Activated CD4-positive, alpha-beta memory T cell treated with anti-CD3 and anti-CD28 coated beads for 36 hours (primary cell): ENCODE measurements at places on chromosomes 12 and 14.

GRCh38 chr12:31206038-31206670 lies 119.8 kb downstream of the SINHCAF start:
- peaks cover 21% of the 10 kb centered on the region for H3K27me3 ChIP-seq
- H3K4me3 ChIP-seq: no peak overlapping the region
- DNase-seq: no peak

- H3K36me3 ChIP-seq: no peaks in the 10 kb centered on the region
- no peak overlapping the region for H3K4me3 ChIP-seq
- peak overlapping the region; percentile 15 for H3K27ac ChIP-seq
Observed at GRCh38 chr14:97311411-97311810, 514.2 kb downstream of the VRK1 start.

DNA sequence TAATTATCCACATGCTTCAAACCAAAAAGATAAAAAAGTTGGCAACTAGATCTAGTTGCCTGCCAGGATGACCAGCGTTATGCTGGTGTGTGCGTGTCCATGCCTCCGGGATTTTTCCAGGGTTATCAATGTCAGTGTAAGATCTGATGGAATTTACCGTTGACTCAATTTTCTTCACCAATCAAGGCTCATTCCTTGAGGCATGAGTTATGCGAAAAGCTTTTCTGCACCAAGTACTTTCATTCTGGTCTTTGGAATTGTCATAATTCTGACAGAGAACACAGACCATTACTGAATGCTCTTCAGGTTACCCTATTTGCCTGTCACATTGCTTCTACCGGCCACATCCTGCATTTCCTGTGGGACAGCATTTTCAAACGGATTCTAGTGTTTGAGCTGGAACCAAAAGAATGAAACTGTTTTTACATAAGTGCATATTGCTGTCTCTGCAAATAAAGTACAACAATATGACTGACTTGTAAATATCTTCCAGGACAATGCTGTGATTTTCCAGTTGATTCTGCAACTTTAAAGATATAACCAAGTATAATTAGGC lies 91.8 kb downstream of the DUSP16 start:
- DNase-seq: no peak
- peak overlapping the region; percentile 72 for H3K27ac ChIP-seq
- H3K27me3 ChIP-seq: no peaks in the 10 kb centered on the region
- no peak overlapping the region for H3K4me3 ChIP-seq
- H3K4me1 ChIP-seq: peaks cover 82% of the 10 kb centered on the region

DNA sequence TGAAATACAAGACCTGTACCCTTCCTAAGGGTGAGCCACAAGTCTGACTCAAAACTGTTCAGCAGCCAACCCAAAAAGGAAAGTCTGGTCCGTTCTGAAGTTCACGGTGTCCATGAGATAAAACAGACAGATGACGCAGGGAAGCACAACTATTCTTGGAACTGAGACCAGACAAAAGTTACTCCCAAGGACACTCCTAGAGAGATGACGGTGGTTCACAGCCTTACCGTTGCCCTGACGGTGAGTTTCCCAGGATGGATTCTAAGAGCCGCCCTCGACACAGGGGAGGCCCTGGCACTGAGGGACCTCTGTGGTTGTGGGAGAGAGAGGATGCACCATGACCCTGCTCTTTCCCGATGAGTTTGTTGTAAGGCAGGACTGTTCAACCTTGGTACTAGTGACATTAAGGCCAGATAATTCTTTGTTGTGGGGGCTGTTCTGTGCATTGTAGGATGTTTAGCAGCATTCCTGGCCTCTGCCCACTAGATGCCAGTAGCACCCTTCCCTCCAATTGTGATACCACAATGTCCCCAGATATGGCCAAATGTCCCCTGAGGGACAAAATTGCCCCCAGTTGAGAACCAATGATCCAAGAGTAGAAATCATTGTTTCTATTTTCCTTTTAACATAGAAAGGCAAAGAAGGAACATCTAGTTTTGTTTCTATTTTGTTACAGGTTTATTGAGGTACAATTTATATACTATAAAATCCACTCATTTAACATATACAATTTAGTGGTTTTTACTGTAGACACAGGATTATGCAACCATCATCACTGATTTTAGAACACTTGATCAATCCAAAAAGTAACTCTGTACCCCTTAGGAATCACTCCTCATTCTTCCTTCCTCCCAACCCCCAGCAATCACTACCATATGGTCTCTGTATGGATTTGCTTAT lies 23.0 kb downstream of the OR10P1 start:
- DNase-seq: peak; percentile 30
- no peaks in the 10 kb centered on the region for H3K27me3 ChIP-seq
- H3K4me3 ChIP-seq: no peak overlapping the region
- no peak overlapping the region for H3K27ac ChIP-seq

- no peaks in the 10 kb centered on the region for H3K4me1 ChIP-seq
- H3K4me3 ChIP-seq: no peak overlapping the region
- no peaks in the 10 kb centered on the region for H3K27me3 ChIP-seq
- H3K36me3 ChIP-seq: no peaks in the 10 kb centered on the region
- H3K27ac ChIP-seq: no peak overlapping the region
Observed at GRCh38 chr12:18696971-18697602, 40.7 kb downstream of the PLCZ1 start.

GRCh38 chr12:12236896-12237295 lies 29.9 kb downstream of the LRP6 start:
- no peak overlapping the region for H3K27ac ChIP-seq
- DNase-seq: no peak
- H3K27me3 ChIP-seq: peaks cover 2% of the 10 kb centered on the region

- H3K4me3 ChIP-seq: no peak overlapping the region
- H3K27me3 ChIP-seq: no peaks in the 10 kb centered on the region
- H3K4me1 ChIP-seq: peaks cover 39% of the 10 kb centered on the region
- H3K36me3 ChIP-seq: no peaks in the 10 kb centered on the region
Observed at GRCh38 chr14:68374682-68375081, 418.2 kb downstream of the ZFP36L1 start.
